ENCODE measurements at places on chromosomes 13 and 19.
A peak's percentile ranks its signal among the peaks of the same experiment; 100 is the strongest.

- no peak for DNase-seq
These were observed 19.7 kb upstream of the CEACAM3 start for GRCh38 chr19:41776700-41777099.

- no peak for DNase-seq
These were observed 277.5 kb upstream of the SGCG start for GRCh38 chr13:22903301-22903700.

- DNase-seq: no peak
These were observed 2.7 kb downstream of the CLEC4G start for GRCh38 chr19:7729211-7729610.

DNA sequence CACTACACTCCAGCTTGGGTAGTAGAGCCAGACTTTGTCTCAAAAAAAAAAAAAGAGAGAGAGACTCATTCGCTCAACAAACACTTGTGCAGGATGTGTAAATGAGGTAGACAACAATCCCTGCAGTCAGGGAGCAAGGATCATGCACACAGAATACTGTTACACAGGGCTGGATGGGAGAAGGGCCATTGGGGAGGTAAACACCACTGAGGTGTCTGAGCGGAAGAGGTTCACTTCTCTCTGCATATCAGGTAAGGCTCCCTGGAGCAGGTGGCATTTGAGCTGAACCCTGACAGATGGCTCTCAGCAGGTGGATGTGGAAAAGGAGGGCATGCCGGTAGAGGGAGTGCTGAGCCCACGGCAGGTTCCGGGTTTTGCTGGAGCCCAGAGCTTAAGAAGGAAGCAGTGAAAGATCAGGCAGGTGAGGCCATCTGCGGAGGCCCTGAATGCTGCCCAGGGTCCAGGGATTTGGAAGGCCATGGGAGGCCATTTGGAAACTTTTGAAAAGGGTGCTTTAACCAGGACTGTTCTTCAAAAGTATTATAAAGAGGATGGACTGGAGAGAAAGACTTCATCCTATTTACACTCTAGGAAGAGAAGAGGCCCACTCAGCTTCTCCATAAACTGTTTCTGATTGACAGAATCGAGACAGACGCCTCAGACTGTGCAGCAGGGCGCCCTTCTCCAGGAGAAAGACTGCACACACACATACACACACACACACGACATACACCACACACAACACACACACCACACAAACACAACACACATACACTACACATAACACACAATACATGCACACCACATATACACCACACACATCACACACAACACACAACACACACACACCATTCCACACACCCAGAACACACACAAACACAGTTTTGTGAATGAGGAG is 199.4 kb downstream of the USP12 start:
- DNase-seq: no peak

- no peak for DNase-seq
These were observed 59.5 kb downstream of the KLF12 start for GRCh38 chr13:74074723-74075122.

DNA sequence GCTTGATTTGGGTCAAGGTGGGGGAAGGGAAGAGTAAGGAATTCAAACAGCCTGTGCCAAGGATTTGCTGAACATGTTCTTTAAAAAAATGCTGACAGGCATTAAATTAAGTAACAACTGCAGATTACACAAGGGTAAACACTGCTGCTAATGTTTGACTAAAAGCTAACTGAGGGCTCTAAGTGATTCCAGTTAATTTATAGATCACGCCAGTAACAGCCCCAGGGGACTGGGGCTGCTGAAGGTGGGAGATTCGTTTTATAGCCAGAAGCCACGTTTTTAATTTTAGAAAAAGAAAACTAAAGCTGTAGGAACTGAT is 321.7 kb downstream of the DLEU7 start:
- DNase-seq: no peak

GRCh38 chr13:75364131-75364713 is 117.7 kb downstream of the TBC1D4 start:
- no peak for DNase-seq

- DNase-seq: no peak
These were observed 257.8 kb upstream of the IPO5 start for GRCh38 chr13:97695684-97696083.

GRCh38 chr13:25816239-25816638 is 235.6 kb downstream of the SHISA2 start:
- no peak for DNase-seq

GRCh38 chr19:42563352-42564210 is 31.1 kb downstream of the CEACAM8 start:
- no peak for DNase-seq

DNA sequence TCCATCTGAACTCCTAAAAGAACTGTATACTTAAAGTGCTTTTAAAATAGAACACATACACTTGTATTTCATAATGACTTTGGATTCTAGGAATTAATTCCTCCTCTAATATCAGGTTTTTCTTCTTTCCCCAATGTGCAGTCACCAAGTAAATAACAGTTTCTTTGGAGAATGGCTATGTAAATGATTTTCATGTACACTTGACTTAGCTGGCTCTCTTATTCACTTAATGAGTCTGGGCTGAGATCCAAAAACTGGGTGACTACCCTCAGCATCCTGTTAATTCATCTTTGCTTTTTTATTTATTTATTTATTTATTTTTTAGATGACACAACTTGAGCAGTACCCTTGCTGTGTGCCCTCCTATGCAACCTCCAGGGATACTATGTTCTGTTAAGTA is 1003.7 kb downstream of the SLITRK1 start:
- no peak for DNase-seq

- peak; percentile 37 for DNase-seq
These were observed 63.1 kb downstream of the ATP11A start for GRCh38 chr13:112752711-112753541.

DNA sequence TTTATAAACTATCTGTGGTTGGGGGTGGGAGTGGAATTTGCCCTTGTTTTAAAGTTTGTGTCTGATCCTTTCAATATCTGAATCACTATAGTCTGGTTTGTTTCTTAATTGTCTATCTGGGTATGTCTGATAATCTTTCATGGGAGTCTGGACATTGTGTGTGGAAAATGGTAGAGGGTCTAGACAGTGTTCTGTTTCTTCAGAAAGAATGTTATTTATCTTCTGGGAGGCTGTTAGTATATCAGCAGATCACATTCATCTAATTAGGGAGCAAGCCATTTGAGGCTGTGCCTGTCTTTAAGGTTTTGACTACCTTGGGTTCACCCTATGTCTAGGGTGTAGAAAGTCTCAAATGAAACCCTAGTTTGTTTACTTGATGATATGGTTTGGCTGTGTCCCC is 110.5 kb downstream of the NDFIP2 start:
- no peak for DNase-seq

GRCh38 chr13:42571895-42572294 is 2.1 kb upstream of the TNFSF11 start:
- no peak for DNase-seq

- DNase-seq: no peak
These were observed 6.9 kb upstream of the ZNF580 start for GRCh38 chr19:55633861-55634260.

- DNase-seq: peak; percentile 60
These were observed 2.5 kb downstream of the LCP1 start for GRCh38 chr13:46179491-46179908.

DNA sequence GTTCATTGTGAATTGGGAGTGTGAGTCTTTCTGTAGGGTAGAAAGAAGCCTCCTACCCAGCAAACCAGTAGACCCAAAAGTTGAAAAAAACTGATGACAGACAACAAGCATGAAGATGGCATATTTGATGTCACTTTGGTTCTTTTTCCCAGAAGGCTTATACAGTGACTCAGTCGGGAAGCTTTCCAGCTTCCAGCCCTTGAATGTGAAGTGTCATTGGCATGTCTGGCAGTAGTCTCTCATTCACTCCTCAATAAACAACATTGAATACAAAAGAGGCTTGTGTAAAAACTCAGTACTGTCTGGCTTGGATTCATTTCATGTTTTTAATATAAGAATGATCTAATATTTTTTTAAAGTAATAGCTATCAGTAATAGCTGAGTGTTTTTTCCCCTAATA is 68.7 kb downstream of the IPO5 start:
- no peak for DNase-seq

DNA sequence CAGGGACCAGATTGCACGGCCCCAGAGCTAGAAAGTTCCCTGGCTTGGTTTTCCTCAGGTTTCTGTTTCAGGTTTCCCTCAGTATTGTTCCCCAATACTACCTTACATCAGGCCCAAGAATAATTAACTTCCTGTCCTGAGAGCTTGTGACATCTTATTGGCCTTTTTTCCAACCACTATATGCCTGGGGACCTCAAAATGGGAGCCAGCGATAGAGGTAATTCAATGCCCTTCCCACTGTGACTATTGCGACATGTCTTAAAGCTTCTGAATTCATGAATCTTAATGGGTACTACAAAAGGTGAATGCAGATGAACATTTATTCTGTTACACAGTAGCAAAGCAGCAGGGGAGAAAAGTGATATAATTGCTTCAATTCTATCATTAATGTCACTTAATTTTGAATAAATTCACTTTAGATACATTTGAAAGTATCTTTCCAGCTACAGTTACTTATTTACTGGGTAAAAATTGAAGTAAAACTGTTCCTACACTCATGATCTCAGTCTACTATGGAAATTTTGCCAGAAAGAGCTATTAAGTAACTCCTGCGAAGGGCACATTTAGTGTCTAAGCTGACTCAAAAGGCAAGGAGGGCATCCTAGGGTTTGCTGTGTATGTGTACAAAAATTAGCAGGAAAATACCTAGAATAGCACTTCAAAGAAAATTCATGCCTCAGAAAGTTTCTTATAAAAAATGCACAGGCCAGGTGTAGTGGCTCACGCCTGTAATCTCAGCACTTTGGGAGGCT is 4.1 kb downstream of the CRYL1 start:
- DNase-seq: no peak

GRCh38 chr19:46586294-46586693 is 14.8 kb upstream of the CALM3 start:
- DNase-seq: no peak

DNA sequence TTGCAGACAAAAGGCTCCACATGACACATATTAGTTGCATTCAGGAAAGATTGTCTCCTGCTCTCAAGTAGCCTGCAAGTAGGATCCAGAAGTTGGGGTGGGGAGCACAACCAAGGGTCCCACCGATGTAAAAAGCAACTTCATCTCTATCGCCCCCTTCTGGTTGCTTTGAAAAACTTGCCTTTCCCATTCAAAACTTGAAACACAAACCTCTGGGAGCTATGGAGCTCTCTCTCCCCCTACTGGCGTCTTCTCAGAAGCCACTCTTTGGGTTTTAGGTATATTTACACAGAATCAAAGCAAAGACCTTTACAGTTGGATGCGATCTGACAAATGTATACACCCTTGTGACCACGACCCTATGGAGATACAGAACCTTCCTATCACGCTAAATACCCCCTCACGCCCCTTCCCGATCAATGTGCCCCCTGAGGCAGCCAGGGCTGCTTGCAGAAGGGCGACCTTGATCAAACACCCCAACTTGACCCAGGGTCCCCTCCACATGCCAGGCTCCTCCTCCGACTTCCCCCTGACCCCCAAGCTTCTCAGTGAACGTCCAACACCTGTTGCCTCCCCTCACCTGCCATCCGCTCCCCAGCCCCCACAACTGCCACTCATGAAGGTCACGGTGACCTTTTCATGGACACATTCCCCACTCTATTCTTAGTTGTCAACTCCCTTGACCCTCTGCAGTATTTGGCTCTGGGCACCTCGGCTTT is 10.1 kb downstream of the NOSIP start:
- no peak for DNase-seq

GRCh38 chr19:42285541-42285941 is 16.4 kb upstream of the PRR19 start:
- DNase-seq: no peak

GRCh38 chr19:9658769-9659168 is 16.1 kb downstream of the ZNF562 start:
- DNase-seq: no peak

- DNase-seq: no peak
These were observed 21.9 kb downstream of the CCNE1 start for GRCh38 chr19:29833614-29834261.

DNA sequence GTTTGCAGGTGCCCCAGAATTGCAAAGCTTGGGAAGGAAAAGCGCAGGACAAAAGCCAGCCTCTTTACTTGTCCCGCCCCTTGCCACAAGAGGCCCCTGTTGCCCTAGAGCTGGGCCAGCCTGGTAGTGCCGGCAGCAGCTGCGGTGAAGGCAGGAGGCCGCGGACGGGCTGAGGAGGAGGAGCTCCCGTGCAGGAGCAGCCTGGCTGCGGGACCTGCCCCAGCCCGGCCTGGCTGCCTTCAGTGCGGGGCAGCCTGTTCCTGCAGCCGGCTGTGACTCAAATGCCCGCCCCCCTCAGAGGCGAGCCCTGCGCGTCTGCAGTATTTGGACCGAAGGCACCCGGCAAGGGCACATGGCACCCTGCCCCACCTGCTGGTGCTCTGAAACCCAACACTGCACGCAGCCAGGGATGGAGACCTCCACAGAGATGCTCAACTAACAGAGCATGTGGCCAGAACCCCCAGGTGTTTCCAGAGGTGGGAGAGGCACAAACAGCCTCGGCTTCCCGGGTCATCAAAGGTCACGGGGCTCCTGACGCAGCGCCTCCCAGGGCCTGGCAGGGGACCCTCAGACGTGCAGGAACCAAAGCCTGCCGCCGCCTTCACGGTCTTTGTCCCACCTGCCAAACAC is 29.7 kb downstream of the NAXD start:
- DNase-seq: peak; percentile 60

DNA sequence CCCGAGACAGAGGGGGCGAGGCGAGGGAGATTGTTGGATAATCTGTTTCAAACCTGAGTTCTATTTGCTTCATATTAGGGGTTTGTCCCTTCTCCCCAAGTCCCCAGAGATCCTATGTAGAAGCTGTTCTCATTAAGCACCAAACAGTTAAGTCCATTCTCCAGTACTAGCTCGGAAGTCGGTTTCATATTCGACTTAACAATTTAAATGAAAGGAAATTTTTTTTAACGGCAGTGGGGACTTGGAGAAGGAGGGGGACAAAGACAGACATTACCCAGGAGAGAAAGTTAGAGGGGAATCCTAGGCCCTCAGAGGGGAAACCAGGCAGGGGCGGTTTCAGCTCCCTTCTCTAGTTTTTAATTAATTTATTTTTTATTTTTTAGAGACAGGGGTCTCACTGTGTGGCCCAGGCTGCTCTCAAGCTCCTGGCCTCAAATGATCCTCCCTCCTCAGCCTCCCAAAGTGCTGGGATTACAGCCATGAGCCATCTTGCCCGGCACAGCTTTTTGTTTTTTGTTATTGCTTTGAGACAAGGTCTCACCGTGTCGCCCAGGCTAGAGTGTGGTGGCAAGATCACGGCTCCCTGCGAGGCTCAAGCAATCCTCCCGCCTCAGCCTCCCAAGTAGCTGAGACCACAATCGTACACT is 13.7 kb upstream of the TLE2 start:
- DNase-seq: no peak

DNA sequence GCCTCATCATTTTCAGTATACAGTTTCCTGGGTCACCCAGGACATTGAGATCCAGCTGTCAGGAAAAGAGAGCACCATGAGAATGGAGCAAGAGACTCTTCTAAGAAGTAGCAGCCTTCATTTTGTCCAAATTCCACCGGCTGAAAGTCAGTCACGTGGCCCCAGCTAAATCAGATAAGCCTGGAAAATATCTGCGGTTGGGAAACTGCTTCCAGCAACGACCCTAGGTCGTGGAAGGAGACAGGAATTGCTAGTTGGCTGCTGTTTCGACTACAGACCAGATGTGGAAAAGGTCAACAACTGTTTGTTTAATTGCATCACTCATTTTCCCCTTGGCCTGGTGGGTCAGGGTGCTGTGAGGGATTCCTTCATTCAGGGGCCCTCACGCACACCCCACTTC is 107.0 kb downstream of the ZNF536 start:
- DNase-seq: no peak

All from psoas muscle (tissue), 8 donors.